ENCODE measurements at places on chromosomes 16 and 17.
A peak's percentile ranks its signal among the peaks of the same experiment; 100 is the strongest.

DNA sequence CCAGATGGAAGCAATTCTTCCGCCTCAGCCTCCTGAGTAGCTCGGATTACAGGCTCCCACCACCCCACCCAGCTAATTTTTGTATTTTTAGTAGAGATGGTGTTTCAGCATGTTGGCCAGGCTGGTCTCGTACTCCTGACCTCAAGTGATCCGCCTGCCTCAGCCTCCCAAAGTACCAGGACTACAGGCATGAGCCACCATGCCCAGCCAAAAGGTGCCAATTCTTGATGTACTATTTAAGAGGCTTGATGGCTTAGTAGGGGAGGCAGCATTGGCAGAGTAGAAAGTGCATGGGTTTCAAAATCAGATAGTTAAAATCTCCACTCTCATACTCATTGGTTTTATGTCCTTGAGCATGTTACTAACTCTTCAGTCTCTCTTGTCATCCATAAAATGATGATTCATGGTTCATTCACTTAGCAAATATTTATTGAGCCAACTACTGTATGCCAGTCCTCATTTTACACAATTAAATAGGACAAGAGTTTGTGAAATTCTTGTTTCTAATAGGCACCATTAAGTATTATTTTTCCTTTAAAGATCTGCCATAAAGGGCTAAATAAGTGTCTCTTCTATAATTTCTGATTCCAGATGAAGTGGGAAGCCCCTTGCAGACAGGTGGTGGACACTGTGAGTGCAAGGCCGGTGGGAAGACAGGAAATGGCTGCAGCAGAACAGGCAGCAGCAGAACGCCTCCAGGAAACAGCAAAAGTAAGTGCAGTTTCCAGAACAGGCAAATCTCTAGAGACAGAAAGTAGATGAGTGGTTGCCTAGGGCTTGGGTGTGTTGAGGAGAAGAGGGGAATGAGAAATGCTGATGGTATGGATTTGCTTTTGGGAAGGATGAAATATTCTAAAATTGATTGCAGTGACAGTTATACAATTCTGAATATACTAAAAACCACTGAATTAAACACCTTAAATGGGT lies 8.2 kb upstream of the RPL27 start:
- DNase-seq = no peak

- DNase-seq = no peak
Measured at GRCh38 chr17:17073581-17074403, 31.5 kb downstream of the MPRIP start.

GRCh38 chr16:15510992-15511391 lies 76.6 kb downstream of the BMERB1 start:
- no peak for DNase-seq

DNA sequence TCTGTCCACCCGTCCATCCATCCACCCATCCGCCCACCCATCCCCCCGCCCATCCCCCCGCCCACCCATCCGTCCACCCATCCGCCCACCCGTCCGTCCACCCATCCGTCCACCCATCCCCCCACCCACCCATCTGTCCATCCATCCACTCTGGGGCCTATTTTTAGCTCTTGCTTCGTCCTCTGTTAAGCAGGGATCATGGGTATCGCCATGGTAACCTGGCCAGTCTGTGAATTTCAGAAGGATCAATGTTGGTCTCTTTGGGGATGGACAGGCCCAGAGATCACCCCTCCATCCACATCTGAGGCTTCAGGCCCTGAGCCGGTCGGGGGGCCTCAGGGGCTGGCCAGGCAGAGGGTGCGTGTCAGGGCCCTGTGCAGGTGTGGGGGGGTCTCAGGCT lies 15.2 kb upstream of the DPEP1 start:
- no peak for DNase-seq

DNA sequence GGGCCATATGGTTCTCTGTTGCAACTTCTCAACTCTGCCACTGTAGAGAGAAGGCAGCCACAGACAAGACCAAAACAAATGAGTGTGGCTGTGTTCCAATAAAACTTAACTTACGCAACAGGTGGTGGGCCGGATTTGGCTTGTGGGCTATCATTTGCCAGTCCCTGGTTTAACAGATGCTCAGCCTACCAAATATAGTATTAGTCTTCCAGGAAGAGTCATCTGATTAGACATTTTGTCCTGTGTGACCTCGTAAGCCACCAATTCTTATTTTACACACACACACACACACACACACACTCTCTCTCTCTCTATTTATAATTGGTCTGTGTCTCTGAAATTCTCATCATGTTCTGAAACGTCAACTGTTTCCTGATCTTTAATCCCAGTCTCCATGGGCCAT lies 245.9 kb downstream of the XYLT1 start:
- DNase-seq = peak; percentile 46

GRCh38 chr17:6257336-6257735 lies 177.6 kb downstream of the AIPL1 start:
- no peak for DNase-seq

DNA sequence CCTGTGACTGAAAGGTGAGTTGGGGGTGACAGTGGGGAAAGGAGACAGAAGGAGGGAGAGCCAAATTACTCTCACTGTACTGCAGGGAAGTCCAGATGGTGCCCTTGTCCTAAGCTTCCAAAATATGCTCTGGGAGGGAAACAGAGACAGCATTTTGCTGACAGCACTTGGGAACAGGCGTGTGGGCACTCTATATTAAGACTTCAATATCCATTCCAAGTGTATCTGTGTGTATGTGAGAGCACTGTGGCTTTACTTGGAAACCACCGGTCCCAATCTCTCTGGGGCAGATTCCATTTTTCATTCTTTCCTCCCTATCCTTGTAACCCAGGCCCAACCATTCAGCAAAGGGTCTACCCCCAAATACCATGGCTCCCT lies 407.3 kb downstream of the UTP18 start:
- no peak for DNase-seq

GRCh38 chr16:23944381-23944780 lies 108.6 kb downstream of the PRKCB start:
- DNase-seq = no peak

- DNase-seq = no peak
Measured at GRCh38 chr17:79133214-79133613, 58.6 kb downstream of the ENGASE start.

- no peak for DNase-seq
Measured at GRCh38 chr17:8480011-8480976, 44.6 kb downstream of the NDEL1 start.

DNA sequence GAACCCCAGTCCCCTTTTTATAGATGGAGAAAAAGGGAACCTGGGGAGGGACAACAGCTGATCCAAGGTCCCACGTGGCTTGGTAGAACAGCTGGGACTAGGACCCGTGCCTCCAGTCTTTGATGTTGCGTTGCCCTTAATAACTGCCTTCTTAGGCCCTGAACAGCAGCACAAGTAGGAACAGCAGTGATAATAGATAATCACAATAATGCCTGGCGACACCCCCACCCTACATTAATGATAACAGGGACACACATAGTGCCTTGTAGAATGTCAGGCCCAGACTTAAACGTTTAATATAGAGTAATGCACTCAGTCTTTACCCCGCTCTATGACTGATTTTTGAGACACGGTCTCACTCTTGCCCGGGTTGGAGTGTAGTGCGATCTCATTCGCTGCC lies 96.4 kb downstream of the ABCC6 start:
- no peak for DNase-seq

- DNase-seq = no peak
Measured at GRCh38 chr17:728911-729310, 3.5 kb upstream of the TLCD3A start.

DNA sequence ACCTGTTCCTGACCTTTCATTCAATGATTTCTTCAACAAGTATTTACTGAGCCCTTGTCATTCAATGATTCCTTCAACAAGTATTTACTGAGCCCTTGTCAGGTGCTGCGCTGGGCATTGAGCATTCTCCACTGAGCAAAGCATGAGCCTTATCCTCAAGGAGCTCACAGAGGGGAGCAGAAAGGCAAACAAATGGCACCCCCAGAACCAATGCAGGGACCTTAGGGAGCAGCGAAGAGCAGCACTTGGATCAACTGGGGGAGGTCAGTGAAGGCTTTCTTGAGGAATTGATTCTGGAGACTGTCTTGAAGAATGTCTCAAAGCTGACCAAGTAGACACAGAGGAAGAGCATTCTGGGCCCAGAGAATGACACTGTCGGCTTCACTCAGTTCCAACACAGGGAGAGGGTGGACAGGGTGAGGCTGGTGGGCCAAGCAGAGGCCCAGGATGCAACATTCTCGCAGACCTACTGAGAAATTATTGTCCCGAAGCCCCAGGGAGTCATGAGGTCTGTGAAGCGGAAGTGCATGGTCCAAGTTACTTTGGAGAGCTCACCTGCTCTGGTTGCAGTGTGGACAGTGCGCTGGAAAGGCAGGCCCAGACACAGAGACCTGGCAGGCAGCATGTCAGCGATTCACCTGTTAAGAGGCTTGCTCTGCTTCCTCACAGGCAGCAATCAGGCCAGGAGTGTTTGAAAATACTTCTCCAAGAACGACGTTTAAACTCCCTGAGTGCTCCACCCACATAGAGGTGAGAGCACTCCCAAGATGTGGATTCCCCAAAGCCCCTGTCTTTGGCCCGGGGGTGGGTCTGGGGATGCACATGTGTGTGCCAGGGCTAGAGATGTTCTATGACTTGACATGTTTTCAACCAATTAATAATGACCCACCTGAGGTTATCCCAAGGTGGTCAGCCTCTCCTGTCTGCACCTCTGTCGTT lies 3.2 kb upstream of the MPO start:
- no peak for DNase-seq

DNA sequence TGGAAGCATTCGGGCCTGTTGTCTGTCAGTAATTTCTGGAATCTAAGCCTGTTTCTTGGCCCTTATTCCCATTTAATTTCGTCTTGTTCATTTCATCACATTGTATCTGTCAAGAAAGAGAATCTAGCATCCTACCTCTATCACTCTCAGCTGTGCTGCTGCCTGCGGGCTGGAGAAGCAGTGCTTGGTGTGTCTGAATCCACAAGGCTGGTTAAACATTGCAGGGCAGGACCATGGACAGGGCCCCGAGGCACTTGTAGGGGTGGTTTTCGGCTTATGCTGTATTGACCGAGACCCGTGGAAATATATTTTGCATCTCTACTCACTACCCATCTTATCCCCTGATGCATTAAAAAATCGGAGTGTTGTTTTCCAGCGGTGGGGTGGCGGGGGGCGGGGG lies 3.1 kb downstream of the RAB11FIP4 start:
- DNase-seq = peak; percentile 71

DNA sequence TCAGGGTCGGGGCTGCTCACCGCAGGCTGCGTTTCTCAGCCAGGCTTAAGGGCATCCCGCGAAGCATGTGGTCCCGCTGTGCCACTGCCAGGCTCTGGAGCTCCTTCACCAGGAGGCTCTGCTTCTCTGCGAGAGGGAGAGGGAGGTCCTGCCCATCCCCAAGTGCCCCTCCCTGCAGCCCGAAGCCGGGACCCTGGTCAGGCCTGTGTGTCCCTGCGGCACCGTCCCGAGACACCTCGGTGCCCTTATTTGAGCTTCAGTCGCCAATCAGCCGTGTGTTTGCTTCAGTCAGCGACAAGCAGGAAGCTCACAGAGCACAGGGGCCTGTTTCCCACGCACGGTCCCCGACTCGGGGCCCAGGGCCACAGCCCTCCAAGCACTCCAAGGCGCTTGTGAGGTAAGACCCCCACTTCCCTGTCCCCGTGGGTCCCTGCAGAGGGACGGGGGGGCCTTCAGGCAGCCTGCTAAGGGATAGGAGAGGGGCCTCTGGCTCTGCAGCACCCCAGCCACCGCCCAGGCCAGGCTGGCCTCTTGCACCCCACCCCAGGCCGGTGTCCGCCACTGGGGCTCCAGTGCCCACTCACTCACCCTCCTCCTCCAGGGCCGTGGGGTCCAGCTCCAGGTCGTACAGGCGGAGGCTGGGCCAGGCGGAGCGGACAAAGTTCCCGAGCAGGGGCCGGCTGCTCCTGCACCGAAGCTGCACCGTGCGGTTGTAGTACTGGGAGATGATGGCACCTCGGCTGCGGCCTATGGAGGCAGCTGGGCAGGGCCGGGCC lies 3.2 kb downstream of the TMC6 start:
- DNase-seq = no peak

- no peak for DNase-seq
Measured at GRCh38 chr16:8375232-8375587, 215.1 kb downstream of the TMEM114 start.

Data from stimulated activated CD8-positive, alpha-beta memory T cell treated with anti-CD3 and anti-CD28 coated beads, Interleukin-4, amount 100 ng/mL, for 48 hours (primary cell).